Activated CD4-positive, alpha-beta T cell treated with anti-CD3 and anti-CD28 coated beads, Interleukin-2, amount 10 ng/mL, durations not matched to agents 7 days and 5 days (primary cell): ENCODE measurements at places on chromosomes 13 and 19. TPM values are rescaled to one million over a fixed set of nuclear protein-coding genes. Genes with fewer than 3 reads are reported as not detected.

Gene PROZ
- total RNA-seq = not detected

Gene HS6ST3
- total RNA-seq = not detected

Gene TNFSF11
- 0.87 TPM for total RNA-seq

Gene FAM98C
- 27.5 TPM for total RNA-seq

Gene IGFL2
- total RNA-seq = not detected

Gene GPR18
- 19.7 TPM for total RNA-seq

Gene FLT1
- total RNA-seq = 0.32 TPM

Gene NKPD1
- not detected for total RNA-seq
